AG08395 (cell line): ENCODE measurements at places on chromosomes 16 and 17.

DNA sequence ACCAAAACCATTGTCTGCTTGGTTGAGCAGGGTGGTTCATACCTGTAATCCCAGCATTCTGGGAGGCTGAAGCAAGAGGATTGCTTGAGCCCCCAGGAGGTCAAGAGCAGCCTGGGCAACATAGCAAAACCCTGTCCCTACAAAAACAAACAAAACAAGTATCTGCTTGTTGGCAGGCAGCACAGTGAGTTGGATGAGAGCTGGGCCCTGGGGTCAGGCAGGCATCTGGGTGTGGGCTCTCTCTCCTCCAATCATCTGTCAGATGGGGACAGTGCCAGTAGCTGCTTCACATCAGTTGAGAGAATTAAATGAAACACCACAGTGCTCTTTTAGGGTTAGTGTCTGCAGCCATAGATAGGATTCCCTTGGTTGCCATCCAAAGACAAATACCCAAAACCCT is 5.8 kb downstream of the ARMC7 start:
- no peak for DNase-seq

- no peak for DNase-seq
Observed at GRCh38 chr17:4433515-4434031, at the start of gene SPNS3. Gene SPNS3, plus strand, starts transcription at chr17:4433940. Its CDS starts 28 bp downstream, at chr17:4433968.

DNA sequence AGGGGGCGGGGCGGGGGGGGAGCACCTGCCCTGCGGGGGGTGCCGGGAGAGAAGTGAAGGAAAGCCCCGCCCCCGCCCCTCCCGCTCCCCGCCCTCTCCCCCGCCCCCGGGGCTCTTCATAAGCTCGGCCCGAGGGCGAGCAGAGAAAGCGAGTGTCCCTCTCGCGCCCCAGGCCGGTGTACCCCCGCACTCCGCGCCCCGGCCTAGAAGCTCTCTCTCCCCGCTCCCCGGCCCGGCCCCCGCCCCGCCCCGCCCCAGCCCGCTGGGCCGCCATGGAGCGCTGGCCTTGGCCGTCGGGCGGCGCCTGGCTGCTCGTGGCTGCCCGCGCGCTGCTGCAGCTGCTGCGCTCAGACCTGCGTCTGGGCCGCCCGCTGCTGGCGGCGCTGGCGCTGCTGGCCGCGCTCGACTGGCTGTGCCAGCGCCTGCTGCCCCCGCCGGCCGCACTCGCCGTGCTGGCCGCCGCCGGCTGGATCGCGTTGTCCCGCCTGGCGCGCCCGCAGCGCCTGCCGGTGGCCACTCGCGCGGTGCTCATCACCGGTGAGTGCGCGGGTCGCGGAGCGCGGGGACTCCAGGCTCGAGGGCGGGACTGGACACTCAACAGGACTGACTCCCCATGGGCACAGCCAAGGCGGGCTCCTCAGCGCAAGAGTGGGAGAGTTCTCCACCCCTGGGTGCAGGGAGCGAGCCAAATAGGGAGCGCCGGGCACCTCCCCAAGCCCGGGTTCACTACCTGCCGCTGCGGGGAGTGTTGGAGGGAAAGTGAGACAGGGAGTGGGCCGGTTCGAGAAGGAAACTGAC is at the start of gene HSD11B2:
Gene HSD11B2, plus strand, starts transcription at position 145 of the 798 bp plus-strand sequence. Its CDS starts 128 bp downstream, at position 273.
- peak; percentile 62 for DNase-seq

GRCh38 chr17:81921996-81922565 is 4.1 kb upstream of the SIRT7 start:
- DNase-seq: no peak

DNA sequence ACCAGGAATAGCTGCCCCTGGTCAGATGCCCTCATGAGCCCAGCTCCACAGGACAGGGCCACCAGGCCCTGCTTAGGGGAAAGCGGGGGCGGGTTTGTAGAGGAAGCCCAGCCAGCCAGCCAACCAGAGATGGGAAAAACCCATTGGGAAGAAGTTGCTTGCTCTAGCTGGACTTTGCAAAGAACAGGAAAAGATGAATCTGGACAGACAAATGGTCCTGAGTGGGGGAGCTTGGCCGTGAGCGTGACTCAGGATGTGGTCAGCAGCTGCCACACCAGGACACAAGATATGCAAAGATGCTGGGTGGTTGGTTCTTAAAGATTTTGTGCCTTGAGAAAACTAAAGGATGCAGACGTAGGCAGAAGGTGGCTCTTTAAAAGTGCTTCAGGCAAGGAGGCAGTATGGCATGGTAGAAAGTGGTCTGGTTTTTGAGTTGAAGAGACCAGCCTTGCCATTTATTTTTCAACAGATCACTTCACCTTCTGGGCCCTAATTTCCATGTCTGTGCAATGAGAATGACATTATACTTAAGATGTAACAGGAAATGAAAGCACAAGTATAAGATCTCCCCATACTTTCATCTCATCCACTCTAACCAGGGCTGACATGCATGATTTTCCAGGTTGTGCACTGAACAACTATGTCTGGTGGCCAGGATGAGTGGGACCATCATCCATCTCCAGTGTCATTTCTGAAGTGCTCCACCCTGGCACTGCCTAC is 27.8 kb upstream of the HEATR6 start:
- peak; percentile 64 for DNase-seq

DNA sequence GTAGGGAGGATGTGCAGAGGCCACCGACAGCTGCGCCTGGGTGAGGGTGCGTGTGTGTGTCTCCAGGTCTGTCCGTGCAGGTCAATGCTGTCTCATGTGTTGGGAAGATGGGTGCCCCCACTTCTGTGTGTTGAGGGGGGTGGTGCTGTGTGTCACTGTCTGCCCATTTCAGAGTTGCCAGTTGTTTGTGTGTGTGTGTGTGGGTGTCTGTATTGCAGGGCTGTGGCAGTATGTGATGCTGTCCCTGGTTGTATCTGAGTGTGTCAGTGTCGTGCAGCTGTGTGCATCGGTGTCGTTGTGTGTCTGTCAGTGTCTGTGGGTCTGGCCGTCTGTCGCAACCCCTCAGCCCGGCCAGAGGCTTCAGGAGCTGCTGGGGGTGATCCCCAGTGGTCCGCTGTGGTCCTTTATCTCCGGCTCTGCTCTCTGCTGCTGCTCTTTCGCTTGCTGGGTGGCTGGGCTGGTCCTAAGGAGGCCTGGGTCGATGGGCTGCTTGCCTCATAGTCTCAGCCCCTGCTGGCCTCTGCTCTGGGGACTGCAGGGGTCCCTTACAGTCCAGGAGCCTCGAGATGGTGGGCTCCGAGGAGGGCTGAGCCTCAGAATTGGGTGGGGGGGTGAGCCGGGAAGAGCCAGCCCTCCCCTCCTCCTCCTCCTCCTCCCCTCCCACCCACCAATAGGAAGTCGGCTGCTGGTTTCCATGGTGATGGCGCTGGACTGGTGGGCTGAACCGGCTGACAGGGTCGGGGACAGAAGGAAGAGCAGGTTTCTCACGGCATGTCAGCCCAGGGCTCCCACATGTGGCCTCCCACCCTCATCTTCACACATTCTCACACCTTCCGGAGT is at the start of gene TSPOAP1:
Gene TSPOAP1, minus strand, starts transcription at position 601 of the 840 bp plus-strand sequence. CDS start 875 bp downstream, outside the sequence.
- no peak for DNase-seq

GRCh38 chr16:73847090-73847489 is 449.5 kb upstream of the PSMD7 start:
- DNase-seq: no peak

- no peak for DNase-seq
Observed at GRCh38 chr16:56672761-56673536, 3.3 kb downstream of the MT1H start.

GRCh38 chr16:4142268-4142667 is 26.0 kb upstream of the ADCY9 start:
- DNase-seq: no peak

GRCh38 chr16:61295311-61295710 is 740.9 kb downstream of the CDH8 start:
- no peak for DNase-seq

- DNase-seq: no peak
Observed at GRCh38 chr17:74943808-74944522, 8.3 kb downstream of the OTOP3 start.

DNA sequence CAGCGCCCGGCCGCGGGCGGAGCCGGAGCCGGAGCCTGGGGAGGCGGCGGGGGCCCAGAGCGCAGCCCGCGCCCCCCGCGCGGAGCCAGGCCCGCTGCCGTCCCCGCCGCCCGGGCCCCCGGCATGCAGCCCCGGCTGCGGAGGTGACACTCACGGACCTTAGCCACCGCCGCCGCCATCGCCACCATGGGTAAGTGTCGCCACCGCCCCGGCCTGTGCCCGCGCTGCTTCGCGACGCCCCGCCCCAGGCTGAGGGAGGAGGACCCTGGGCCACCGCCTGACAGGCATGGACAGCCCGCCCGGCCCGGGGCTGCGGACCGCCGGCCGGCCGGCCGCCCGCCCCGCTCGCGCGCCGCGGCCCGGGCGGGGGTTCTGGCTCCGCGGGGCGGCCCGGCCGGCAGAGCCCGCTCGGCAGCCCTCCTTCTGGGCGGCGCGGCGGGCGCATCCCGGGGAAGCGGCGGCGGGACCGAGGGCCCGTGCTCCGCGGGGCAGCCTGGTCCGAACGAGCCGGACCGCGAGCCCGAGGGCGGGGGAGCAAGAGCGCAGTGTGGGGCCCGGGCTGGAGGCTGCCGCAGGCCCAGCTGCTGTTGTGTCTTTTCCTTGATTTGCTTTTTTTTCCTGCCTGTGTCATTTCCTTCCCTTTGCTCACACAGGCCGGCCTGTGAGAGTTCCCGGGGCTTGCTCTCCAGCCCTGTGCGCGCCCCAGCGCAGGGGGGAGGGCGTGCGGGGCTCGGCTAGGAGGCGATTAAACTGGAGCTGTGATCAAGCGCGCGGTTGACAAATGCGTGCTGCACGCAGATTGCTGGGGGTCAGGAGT is 565 bp downstream of the MAP3K3 start:
- peak; percentile 66 for DNase-seq

DNA sequence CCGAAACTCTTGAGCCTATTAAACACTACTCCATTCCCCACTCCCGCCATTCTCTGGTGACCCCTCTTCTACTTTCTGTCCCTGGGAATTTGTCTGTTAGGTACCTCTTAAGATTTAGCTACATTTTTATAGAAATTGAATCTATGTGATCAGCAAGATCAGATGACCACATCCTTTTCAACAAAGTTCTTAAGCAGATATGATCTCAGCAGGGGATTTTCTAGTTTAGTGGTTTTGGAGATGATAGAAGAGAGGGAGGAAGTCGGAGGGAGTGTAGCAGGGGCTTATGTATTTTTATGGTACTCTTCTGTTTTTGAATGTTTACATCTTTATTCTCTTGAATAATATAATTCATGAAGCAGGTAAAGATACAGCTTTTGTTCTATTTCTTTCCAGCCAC is 40.8 kb downstream of the RPA1 start:
- DNase-seq: no peak

DNA sequence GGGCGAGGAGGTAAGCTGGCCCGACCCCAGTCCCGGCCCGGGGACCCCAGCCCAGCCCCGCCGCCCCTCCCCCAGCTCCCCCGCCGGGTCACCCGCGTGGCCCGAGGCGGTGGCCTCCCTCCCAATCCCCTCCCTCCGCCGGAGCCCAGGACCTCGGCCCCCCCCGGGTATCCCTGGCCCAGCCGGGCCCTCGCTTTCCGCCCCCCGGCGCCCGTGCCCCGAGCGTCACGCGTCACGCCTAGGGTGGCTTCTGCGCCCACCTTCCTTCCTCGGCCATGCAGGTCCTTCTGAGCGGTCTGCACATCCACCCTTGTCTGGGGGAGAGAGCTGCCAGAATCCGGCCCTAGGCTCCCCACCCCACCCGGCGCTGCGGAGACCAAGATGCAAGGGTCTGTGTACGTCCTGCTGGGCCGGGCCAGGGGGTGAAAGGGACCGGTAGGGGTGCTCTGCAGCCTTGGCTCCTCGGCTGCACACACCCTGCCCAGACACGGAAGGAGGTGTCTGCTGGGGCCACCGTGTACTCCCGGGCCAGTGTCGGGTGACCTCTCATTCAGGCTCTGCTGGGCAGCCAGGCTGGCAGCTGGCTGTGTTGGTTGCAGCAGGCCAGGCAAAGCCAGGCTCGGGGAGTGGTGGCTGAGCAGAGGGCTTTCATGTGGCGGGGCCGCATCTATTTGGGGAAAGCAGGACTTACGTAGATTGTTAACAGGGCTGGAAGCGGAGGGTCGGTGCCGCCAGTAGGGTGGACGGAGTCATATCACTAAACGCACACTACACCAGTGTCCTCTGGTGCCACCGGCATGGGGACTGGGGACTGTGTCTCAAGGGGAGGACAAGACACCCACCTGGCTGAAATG is 754 bp downstream of the RAB11FIP4 start:
- DNase-seq: no peak

DNA sequence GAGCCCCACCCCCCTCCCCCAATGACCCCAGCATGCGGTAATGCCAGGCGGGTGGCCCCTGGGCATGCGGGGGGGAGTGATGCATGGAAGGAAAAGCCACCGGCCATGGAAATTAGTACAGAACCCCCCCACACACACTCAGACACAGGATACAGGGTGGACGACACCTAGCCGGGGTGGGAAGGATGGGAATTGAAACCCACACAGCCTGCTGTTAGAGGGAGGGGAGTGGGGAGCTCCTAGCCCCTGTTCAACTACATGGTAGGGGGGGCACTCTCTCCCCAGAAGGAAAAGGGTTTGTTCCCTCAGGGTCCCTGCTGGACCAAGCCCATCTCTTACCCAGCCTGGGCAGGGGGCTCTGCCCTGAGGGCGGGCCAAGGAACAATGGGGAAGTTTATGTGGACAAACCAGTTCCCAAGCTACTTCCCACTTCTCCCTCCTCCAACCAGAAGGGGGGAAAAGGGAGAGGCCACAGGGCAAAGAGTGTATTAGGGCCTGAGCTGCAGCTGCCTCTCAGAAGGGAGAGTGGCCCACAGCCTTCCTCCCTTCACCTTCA is 5.2 kb downstream of the TMUB2 start:
- no peak for DNase-seq

DNA sequence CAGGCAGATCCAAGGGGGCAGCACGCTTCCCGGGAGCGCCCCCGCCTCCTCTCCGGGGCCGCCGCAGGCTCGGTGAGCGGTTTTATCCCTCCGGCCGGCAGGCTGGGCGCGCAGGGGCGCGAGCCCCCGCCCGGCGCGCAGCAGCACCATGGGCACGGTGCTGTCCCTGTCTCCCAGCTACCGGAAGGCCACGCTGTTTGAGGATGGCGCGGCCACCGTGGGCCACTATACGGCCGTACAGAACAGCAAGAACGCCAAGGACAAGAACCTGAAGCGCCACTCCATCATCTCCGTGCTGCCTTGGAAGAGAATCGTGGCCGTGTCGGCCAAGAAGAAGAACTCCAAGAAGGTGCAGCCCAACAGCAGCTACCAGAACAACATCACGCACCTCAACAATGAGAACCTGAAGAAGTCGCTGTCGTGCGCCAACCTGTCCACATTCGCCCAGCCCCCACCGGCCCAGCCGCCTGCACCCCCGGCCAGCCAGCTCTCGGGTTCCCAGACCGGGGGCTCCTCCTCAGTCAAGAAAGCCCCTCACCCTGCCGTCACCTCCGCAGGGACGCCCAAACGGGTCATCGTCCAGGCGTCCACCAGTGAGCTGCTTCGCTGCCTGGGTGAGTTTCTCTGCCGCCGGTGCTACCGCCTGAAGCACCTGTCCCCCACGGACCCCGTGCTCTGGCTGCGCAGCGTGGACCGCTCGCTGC is 832 bp downstream of the CDK5R1 start:
- peak; percentile 26 for DNase-seq

- peak; percentile 69 for DNase-seq
Observed at GRCh38 chr17:44197980-44198720, 1.5 kb downstream of the ATXN7L3 start.
